ENCODE measurements at places on chromosomes 16 and 17.

GRCh38 chr16:84750575-84750974, 50.8 kb downstream of the USP10 start:
- no peak for DNase-seq

DNA sequence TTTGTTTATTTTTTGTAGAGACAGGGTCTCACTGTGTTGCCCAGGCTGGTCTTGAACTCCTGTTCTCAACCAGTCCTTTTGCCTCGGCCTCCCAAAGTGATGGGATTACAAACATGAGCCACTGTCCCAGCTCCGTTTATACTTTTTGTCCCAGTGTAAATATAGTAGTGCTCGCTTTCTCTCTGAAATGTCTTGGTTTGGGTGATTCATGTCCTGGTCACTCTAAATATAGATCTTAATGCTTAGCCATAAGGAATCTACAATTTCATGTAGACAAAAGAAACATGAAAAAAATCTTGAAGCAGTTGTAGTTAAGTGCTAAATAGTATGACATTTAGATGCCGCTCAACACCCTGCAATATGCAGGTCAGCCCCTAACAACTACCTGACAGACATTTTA, 126.9 kb downstream of the KATNIP start:
- DNase-seq = no peak

DNA sequence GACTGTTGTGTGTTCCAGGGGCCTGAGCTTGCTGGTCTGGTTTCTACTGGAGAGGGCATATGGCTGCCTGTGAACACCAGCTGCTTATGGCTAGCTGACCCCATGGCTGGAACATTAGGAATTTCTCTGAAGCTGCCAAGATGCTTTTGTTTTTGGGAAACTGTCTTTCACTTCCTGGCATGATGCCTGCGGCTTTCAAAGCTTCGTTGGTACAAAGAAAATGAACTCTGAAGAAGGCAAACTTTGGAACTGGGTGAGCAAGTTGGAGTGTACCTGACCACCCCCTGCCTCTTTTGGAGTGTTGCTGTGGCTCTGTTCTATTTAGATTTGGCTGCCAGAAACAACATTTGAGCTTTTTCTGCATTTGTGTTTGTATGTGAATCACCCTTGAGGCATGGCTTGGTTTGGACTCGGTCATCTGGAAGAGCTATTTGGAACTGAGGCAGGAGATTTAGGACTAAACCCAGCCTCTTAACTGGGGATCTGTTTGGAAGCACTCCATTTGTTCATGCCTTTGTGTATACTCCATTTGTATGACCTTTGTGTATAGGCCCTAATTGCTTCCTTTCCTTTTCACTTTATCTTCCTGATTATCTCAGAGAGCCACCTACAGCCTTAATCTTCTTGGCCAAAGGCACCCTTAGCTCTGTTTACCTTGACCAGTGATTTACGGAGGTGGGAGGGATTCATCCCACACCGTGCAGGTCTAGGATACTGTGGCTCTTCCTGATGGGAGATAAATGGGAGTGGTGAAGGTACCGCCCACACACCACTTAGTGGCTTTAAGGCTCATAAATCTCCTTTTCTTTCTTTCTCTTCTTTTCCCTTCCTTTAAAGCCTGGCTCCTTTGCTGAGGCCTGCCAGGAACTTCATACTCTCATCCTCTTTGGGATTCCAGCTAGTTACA, 7.3 kb upstream of the CPHXL start:
- DNase-seq = no peak

- DNase-seq = peak; percentile 39
Measured at GRCh38 chr17:61408151-61409041, 8.8 kb downstream of the TBX2 start.
